ENCODE measurements at places on chromosomes 3 and 15. TPM values are rescaled to one million over a fixed set of nuclear protein-coding genes. Genes with fewer than 3 reads are reported as not detected.

Gene ITIH4
- total RNA-seq = 51.4 TPM

Gene CHL1
- 7.5 TPM for total RNA-seq

Gene WHAMM
- total RNA-seq = 9.9 TPM

Gene CFAP20DC
- total RNA-seq = not detected

Gene AP3B2
- total RNA-seq = not detected

Gene IGSF11
- not detected for total RNA-seq

Gene TGM4
- total RNA-seq = not detected

Gene NANOGP8
- not detected for total RNA-seq

Gene C3orf80
- 1.1 TPM for total RNA-seq

Gene GNAT1
- 0.54 TPM for total RNA-seq

Gene PPP1R14D
- not detected for total RNA-seq

Gene TTLL13
- not detected for total RNA-seq

Gene TERC
- total RNA-seq = 132 TPM

- no peak for DNase-seq
Observed at GRCh38 chr15:96553451-96553850, 223.0 kb downstream of the NR2F2 start.

DNA sequence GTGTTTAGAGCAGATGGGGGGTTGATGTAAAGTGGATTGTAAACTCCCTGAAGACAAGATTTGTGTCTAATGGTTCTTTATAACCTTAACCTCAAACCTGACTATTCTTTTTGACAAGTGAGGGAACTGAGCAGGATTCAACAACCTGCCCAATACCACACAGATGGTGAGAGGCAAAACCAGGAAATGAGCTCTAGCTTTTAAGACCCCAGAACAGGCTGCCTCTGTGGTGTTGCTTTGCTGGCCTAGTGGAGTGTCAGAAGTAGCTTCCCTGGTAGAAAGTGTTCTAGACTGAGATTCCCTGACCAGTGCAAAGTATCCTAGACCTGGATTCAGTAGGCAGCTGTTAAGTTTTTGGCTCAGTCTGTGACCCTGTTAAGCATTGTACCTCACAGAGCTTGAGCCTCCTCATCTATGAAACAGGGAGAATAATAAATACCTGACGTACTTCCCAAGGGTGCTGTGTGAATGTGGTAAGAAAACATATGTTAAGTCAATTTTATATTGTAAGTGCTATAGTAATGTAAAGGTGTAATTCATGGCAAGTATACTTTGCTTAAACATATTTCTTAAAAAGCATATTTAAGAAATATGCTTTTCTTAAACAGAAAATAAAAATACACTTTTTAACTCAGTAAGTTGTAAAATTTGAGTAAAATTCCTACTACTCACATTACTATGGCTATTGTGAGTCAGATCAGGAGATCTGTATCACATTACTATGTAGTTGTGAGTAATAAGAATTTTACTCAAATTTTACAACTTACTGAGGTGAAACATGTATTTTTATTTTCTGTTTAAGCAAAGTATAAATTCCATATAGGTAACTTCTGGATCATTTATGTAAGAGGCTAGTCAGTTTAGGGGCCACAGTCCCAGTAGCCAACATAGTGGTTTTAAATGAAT lies 8.8 kb downstream of the GPR87 start:
- DNase-seq = no peak

DNA sequence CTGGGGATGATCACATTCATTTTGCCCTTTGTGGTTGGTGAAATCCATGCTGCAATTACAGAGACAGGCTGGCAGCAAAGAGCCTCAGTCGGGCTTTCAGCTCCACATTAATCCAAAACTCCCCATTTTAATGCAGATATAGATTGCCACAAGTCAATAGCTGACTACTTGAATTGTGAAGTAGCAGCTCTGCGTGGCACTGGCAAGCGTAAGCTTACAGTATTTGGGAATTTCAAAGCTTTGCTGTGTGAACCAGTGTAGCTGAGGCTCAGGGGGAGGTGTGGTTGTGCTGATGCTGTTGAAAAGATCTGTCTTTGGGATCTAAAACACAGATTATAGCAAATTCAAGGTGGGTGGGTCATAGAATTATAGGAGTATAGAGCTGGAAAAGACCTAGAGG lies 290.3 kb upstream of the ONECUT1 start:
- DNase-seq = no peak

DNA sequence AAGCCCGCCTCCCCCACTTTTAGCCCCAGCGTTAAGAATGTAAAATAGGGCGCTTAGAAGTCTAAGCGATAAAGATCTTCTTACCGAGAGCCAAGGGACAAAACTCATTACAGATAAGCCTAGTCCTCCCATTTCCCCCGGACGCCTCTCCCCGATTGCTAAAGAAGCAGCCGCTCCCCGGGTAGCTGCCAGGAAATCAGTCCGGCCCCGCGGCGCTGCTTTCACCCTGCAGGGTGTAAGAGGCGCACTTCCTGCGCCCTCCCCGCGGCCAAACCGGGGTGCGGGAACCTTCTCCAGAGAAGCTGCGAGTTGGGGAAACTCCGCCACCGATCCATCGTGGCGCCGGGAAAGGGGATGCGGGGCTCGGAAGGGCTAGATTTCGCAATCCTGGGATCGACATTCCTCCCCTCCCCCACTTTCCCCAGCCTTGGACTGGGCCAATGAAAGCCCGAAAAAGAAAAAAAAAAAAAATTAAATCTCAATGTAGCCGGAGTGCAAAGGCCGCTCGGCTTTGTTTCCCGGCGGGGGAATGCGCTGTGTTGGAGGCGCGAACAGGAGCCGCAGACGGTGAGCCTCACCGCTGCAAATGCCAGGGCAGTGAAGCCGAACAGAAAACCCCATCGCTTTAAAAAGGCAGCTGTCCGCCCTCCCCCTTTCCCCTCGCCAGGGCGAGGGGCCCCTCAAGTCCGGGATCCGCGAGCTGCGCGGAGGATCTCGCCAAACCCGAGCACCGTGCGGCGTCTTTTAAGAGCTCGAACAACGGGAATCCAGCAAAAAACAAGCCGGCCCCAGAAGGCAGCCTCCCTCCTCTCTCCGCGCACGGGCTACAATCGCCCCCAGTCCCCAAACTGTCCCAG lies 626 bp upstream of the PTPRG start:
- peak; percentile 47 for DNase-seq

GRCh38 chr3:5613599-5613998 lies 426.1 kb downstream of the EDEM1 start:
- DNase-seq = no peak

GRCh38 chr15:83582381-83582780 lies 71.5 kb upstream of the ADAMTSL3 start:
- no peak for DNase-seq

DNA sequence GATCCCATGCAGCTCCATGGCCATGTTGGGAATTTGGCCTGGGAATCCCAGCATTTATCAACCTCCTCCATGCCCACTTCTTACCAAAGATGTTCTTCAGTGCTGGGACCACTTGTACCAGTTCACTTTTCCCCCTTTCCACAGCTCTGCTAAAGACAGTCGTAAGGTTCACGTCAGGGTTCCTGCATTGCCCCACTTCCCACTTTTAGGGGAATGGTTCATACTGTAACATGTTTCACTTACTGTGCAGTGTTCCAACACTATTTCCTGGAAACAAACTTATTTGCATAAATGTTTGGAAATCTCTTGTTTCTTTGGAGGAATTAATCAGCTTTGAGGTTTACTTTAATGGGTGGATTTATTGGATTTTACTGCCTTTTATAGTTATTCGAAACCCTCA lies 17.0 kb downstream of the APH1B start:
- DNase-seq = no peak

DNA sequence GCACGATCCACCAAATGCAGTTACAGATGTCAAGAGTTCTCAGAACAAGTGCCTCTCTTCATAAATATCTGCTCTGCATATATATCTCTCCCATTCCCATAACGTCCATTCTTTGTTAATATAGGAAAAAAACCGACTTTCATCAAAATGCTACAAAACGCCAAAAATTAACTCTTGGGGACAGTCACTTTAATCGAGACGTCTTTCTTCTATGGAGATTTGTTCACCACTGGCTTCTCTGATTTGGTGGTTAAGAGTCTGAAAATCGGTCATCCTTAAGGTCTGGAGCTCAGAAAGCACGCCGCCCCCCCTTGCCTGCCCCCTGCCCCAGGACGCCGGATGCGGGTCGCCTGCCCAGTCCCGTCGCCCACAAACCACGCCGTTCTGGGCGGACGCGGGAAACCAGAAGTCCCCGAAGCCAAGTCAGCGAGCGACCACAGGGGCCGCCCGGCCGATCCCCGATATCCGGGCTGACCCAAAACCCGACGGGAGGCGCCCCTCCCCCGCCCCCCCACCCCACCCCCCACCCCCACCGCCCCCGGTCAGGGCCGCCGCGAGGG lies 252.7 kb downstream of the TJP1 start:
- no peak for DNase-seq

- no peak for DNase-seq
Observed at GRCh38 chr15:90838139-90838538, 30.2 kb upstream of the FURIN start.

GRCh38 chr3:13662238-13662847 lies 113.4 kb downstream of the FBLN2 start:
- DNase-seq = no peak

GRCh38 chr15:82135638-82136037 lies 89.8 kb upstream of the MEX3B start:
- DNase-seq = no peak

DNA sequence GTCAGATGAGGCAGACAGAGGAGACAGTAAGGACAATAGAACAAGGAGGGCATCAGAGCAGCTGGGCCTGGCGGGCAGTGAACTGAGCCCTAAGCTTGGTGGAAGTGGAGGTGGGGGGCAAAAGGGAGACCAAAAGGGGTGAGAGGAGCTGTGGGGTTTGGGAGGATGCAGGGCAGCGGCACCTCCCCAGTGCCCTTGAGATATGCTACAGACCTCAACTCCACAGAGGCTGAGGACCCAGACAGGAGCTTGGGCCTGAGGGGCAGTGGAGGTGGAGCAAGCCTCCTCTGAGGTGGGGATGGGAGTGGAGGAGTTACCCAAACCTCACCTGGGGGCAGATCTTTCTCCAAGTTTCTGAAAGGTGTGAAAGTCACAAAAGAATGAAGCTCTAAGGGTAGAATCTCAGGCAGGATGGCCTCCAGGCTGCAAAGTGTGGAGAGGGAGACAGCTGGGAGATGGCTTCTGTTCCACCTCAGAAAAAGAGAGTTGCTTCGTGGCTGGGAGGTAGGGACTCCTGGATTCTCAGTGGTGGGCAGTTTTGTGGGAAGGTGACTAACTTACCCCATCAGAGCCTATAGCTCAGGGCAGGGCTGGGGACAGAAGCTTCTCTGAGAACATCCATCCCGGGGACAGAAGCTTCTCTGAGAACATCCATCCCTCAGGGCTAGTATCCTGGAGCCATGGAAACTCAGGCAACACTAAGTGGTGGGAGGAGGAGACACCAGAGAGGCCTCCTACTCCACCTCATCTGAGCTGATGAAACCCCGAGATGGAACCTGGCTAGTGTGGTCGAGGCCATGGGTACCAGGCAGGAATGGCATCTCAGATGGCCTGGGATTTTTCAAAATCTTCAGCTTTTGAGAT lies 2.3 kb upstream of the CLK3 start:
- no peak for DNase-seq

DNA sequence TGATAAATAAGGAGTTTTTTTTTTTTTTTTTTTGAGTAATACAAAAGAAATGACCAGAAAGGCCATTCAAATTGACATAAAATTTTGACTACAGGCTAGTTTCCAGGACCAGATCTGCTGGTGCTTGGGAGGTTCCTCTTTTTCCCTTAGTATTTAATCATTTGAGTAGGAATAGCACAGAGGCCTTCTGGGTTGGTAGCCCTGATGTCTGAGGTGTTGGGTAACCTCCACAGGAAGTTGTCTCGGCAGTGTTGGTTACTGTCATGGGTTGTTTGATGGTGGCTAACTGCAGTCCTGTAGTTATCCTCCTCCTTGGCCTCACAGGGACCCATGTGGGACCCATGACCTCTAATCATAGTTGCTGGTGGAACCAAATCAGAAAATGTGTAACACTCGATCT lies 91.1 kb downstream of the USP13 start:
- no peak for DNase-seq

DNA sequence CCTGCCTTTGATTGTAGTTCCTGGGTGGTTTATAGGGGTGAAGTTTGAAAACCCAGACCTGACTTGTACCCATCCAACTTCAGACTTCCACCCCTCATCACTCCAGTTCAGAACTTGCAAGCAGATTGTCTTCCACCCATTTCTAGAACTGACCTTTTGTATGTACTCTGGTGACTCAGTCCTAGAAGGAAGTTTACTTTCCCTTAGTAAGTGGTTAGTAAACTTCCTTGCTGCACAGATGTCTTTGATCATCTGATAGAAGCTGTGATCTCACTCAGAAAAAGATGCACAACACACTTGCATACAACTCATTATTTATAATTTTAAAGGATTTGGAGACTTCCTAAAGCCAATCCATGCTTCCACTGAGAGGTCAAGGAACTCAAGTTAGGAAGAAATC lies 368.0 kb downstream of the MFSD1 start:
- no peak for DNase-seq

DNA sequence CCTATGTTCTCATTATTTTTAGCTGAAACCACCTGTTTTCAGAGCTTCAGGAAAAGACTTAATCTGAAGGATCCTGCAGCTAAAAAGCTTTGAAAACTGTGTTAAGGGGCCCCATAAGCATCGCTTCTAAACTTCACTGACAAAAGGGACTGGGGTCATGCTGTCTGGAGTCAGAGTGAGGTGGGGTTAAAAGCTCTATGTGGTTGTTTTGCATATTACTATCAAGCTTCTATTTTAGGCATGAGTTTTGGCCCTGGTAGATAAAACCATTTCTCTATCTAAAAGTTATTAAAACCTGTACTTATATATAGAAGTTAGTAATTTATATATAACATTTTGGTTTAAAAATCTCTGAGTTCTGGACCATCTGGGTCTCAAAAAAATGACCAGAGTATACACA lies 45.5 kb downstream of the GPR160 start:
- DNase-seq = no peak

DNA sequence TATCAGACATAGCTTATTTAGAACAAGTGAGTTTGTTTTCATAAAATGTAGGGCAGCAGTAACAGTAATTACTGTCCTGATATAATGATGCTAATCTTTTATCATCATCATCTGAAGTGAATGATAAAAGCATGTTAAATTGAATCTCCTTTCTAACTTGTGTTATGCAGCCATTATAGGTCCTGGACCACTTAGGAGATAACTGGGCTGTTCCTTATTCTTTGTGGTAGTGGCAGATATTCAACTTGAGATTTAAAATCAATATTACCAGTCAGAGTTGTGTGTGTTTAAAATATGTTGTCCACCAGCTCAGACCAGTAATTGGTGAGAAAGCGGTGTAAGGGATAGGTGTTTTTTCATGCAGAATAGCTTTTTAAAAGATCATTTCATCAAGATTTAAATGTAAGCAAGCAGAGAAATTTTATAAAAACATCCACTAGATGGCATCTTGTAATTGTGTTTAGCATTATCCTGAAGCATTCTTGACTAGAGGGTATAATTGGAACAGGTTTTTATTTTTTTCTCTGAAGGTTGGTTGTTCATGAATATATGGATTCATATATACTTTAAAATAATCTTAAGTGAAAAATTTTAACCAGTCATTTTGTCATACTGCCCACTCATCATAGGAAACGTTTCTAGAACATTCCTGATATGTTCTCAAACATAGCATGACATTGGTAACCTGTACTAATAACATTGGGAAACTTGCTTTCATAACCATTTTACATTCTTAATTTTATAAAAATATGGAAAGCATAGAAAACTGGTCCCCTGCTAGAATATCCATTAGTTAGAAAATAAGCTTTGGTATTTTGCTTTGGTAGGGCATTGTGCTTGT lies 153.9 kb downstream of the BBX start:
- DNase-seq = no peak

GRCh38 chr3:13818919-13819318 lies 61.0 kb downstream of the WNT7A start:
- no peak for DNase-seq

GRCh38 chr3:151002003-151002981 lies 29.8 kb upstream of the CLRN1 start:
- DNase-seq = no peak
